ENCODE measurements at places on chromosomes 1 and 21. TPM values are rescaled to one million over a fixed set of nuclear protein-coding genes. Genes with fewer than 3 reads are reported as not detected.
A peak's percentile ranks its signal among the peaks of the same experiment; 100 is the strongest.

DNA sequence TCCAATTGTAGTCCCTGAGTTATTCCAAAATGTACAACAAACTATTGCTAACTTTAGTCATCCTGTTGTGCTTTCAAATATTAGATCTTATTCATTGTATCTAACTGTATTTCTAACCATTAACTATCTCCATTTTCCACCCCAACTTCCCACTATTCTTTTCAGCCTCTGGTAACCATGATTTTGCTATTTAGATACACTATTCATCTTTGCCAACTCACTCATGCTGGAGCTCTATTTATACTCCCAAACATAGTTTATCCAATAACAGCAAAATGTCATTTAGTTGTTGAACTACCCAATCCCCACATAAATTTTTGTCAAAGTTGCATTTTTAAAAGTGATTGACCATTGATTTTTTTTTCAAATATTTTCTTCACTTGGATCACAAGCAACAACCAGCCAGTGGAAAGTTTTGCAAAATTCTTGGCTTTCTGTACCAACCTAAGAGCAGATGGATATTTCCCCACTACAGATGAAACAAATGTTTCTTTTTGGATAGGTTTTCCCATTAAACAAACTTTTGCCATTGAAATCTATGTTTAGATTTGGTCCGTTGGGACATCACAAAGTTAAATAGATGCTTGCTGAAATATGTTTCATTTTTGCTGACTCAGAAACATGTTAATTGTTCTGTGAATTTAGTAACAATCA, 866.0 kb downstream of the LTN1 start:
- H3K27ac ChIP-seq = no peak overlapping the region
- H3K4me3 ChIP-seq = no peak overlapping the region
- no peaks in the 10 kb centered on the region for H3K27me3 ChIP-seq
- H3K36me3 ChIP-seq = no peaks in the 10 kb centered on the region
- DNase-seq = no peak

The S100B gene
- not detected for total RNA-seq

- H3K4me3 ChIP-seq = no peak overlapping the region
- H3K4me1 ChIP-seq = no peaks in the 10 kb centered on the region
- H3K36me3 ChIP-seq = no peaks in the 10 kb centered on the region
- peaks cover 39% of the 10 kb centered on the region for H3K27me3 ChIP-seq
- no peak for DNase-seq
- no peak overlapping the region for H3K27ac ChIP-seq
These were observed 7.4 kb downstream of the SLC26A9 start for GRCh38 chr1:205935869-205936268.

The MFSD2A gene
- total RNA-seq = 30.3 TPM

- H3K36me3 ChIP-seq = no peaks in the 10 kb centered on the region
- no peaks in the 10 kb centered on the region for H3K27me3 ChIP-seq
- DNase-seq = no peak
- no peak overlapping the region for H3K4me3 ChIP-seq
- no peak overlapping the region for H3K27ac ChIP-seq
These were observed 111.2 kb upstream of the PROX1 start for GRCh38 chr1:213876531-213876930.

DNA sequence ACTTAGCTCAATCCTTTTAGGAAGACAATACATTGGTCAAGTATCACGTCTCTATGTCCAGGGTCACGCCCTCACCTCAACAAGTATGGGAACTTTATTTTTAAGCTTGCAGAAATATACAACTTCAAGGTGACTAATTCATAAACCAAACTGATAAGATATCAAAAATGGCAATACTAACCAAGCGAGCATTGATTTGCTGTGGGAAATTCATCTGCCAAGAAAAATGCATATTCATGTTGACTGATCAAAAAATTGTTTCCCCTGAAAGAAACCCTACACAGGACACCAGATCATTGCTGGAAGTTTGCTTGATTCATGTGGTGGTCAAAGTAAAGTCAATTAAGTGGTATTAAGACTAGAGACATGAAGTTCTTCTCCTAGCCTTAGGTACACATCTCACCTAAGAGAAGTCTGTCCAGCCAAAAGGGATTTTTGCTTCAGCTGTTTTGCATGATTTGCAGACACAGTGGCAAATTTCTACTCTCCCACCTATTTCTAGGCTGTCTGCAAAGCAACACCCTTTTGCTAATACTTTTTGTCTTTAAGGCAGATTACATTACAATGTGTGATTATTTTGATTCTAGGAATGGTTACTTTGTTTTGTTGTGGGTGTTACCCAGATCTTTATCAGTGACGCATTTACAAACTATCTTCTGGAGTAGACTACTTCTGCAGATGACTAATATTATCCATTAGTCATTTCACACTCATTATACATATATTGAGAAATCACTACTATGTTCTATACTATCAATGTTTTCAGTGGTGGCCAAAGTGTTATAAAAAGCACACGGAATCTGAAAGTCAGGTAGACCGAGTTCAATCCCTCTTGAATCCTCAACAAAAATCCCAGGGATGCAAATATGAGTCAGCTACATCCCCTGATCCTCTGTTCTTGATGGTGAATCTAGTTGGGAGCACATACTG, 12.4 kb downstream of the SAMSN1 start:
- H3K27ac ChIP-seq = peak overlapping the region; percentile 98
- no peaks in the 10 kb centered on the region for H3K27me3 ChIP-seq
- DNase-seq = no peak
- H3K4me3 ChIP-seq = peak overlapping the region; percentile 71
- H3K36me3 ChIP-seq = peaks cover 52% of the 10 kb centered on the region
- H3K4me1 ChIP-seq = peaks cover 79% of the 10 kb centered on the region

GRCh38 chr1:242854466-242854865, 330.0 kb upstream of the PLD5 start:
- no peaks in the 10 kb centered on the region for H3K4me1 ChIP-seq
- peaks cover 9% of the 10 kb centered on the region for H3K27me3 ChIP-seq

Measured in activated B cell treated with CpG ODN at 0.5 μM for 24 hours (primary cell).